AG09309 (cell line): ENCODE measurements at places on chromosomes 4 and X.

GRCh38 chrX:97691901-97692455 is 808.3 kb downstream of the RPA4 start:
- no peak for DNase-seq

DNA sequence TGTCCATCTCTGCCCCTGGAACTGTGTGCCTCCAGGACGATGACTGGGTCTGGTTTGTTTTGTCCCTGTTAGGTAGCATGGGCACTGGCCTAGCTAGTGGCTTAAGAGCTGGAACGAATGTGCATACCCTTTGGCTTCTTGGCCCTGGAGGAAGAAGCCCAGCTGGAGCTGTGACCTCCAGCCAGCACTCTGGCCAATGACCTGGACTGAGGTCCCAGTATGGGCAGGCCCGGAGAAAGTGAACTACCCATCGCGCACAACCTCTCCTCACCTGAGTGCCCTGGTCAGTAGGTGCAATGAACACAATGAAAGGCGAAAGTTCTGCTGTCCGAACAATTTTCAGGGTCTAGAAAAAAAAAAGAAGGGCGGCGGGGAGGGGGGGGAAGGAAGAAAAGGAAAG is 18.3 kb downstream of the DKC1 start:
- DNase-seq, result no peak

DNA sequence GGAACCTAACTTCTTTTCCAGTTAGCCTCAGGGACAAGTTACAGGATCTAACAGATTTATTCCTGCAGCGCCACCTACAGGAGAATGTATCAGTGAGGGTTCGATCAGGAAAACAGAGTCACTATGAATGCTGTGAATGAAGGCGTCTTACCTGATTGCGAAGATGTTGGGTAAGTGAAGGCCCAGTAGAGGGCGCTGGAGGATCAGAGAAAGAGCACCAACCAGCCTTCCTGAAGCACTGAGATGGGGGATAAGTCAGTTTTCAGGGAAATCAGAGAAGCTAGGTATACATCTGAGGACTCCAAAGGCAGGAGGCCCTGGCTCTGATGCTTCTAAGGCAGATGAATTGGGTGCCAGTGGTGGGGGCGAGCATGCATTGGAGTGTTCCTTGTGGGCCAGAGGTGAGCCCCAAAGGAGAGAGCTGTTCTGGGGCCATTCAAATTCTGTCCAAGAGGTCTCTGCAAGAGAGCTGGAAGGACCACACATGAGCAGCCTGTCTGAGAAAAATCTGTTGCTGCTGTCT is 169.9 kb upstream of the AADAT start:
- DNase-seq, result peak; percentile 1

- peak; percentile 18 for DNase-seq
These were observed 92.6 kb upstream of the PPP3CA start for GRCh38 chr4:101439926-101440325.

- DNase-seq, result no peak
These were observed 13.1 kb upstream of the MAGEA4 start for GRCh38 chrX:151899622-151900021.

- DNase-seq, result no peak
These were observed 56.8 kb downstream of the TAPT1 start for GRCh38 chr4:16169490-16169889.

- no peak for DNase-seq
These were observed 17.0 kb upstream of the MOB1B start for GRCh38 chr4:70885174-70885573.

DNA sequence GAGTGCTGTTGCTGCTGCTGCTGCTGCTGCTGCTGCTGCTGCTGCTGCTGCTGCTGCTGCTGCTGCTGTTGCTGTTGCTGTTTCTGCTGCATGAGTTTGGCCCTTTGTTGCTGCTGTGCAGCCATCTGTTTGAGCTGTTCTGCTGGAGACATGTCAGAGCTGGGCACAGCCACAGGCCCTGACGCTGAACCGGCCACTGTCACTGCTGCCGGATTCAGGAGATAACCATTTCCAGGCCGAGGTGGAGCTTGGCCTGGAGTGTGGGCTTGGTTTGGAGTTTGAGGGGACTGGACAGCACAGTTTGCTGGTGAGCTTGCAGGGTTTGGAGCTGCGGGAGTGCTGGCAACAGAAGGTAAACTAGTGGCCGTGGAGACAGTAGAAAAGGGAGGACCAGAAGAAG is 224.3 kb downstream of the MGST2 start:
- no peak for DNase-seq

DNA sequence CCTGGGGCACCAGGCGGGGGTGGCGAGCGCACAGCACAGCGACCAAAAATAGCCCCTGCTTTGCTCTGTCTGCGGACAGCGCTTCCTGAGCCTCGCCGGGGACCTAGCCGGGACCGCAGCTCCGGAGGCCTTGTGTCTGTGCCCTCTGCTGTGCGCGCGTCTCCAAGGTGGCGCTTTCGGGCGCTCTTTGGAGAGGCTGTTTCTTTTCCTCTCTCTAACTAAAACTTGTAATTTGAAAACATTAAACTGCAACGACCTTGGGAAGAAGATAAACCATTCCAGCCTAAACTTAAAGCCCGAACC is 3.4 kb downstream of the ARX start:
- DNase-seq, result no peak

DNA sequence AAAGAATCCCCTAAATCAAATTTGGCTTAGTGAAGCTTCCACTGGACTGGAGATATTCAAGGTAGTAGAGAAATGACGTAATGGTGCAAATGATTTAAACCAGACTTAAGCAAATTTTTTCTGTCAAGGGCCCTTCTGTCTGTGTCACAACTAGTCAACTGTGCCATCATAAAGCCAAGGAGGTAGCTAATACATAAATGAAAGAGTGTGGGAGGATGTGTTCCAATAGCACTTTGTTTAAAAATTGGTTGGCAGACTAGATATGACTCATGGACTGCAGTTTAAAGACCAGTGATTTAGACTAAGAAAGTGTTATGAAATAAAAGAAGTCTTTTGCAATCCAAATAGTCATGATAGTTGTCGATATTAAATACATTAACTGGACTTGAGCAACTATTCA is 24.3 kb upstream of the TEX13C start:
- DNase-seq, result no peak

- DNase-seq, result no peak
These were observed 5.4 kb upstream of the ADH4 start for GRCh38 chr4:99149426-99150019.

- DNase-seq, result no peak
These were observed 62.8 kb upstream of the DIAPH2 start for GRCh38 chrX:96621811-96622210.

GRCh38 chrX:130051176-130051845 is 59.0 kb downstream of the ELF4 start:
- no peak for DNase-seq

DNA sequence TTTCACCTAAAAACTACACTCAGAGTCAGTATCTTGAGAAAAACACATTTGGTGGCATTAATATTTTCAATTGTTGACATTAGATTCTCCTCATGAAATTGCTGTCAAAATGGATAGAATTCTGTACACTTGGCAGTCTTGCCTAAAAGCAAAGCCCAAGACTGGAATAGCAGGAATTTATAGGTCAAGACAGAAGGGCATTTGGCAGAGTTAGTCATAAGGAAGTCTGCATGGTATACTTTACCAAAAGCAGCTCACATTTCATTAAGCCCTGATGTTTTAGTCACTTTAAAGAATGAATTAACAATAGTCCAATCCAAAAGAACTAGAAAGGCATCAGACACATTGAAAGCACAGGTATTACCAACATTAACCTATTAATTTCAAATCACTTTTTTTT is 7.1 kb downstream of the CCDC160 start:
- no peak for DNase-seq

DNA sequence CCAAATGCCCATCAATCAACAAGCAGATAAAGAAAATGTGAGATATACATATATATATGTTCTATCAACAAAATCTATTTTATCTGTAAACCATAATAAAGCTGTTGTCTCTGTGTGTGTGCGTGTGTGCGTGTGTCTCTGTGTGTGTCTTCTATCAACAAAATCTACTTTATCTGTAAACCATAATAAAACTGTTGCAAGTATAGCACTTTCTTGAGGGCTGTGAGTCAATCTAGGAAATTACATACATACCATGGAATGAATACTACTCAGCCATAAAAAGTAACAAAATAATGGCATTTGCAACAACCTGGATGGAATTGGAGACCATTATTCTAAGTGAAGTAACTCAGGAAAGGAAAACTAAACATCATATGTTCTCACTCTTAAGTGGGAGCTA is 12.5 kb upstream of the PLK4 start:
- no peak for DNase-seq

DNA sequence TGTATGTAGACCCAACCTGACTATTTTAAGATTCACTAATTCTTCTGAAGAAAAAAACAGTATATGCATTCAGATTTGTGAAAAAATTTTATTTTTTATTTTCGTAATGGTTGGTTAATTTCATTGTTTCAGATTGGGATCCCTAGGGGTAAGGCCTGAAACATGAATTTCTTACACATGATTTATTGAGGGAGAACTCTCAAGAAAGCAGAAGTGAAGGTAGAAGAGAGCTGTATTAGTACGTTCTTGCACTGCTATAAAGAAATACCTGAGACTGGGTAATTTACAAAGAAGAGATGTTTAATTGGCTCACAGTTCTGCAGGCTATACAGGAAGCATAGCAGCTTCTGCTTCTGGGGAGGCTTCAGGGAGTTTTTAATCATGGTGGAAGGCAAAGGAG is 611.9 kb upstream of the TECRL start:
- DNase-seq, result no peak

DNA sequence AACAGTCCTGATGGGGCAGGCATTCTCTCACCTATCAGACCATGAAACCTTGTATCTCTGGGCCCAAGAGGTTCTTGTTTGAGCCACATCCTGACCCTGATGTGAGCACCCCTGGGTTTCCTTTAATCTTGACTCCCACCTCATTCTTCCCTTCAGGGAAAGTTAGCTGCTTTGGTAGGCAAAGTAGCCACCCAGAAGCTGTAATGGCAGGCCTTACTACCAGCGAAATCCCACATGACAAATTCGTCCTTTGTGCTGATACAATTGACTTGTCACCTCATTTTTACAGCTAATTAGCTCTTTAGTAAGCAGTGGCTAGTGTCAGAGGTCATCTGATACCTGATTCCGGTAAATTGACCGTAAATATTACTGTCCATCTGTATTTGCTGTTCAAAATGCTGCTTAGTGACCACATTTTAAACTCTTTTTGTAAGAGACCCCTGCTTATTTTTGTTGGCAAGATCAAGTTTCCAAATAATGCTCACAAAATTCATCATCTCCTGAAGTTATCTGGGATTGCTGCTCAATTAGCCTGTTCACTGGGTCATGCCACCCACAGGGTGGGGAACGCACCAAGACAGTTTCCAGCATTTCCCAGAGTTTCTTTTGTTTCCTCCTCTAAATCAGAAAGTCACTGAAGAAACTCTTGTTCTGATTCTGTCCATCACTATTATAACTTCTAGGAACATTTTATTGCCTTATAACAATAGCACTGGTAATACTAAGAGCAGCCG is 329.7 kb downstream of the GPAT3 start:
- DNase-seq, result no peak

GRCh38 chrX:109760922-109761250 is 27.8 kb upstream of the ACSL4 start:
- DNase-seq, result no peak

DNA sequence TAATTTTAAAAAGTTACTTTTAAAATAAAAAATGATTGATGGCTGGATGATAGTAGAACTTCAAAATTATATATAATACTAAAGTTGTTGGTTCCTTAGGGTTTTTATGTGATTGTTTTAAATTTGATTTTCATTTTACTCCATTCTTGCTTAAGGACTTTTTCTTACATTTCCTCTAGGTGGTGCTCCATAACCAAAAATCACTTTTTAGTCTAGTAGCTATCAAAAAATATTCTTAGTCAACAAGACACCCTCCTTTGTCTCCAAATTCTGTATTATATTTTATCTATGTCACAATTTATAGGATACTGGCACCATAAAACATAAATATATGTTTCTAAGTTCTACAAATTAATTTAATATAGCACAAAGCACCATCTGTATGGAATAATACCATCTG is 67.2 kb upstream of the BRWD3 start:
- peak; percentile 16 for DNase-seq

- DNase-seq, result no peak
These were observed 166.5 kb downstream of the CPEB2 start for GRCh38 chr4:15168759-15169158.

GRCh38 chr4:156109943-156110900 is 156.6 kb upstream of the CTSO start:
- DNase-seq, result no peak

DNA sequence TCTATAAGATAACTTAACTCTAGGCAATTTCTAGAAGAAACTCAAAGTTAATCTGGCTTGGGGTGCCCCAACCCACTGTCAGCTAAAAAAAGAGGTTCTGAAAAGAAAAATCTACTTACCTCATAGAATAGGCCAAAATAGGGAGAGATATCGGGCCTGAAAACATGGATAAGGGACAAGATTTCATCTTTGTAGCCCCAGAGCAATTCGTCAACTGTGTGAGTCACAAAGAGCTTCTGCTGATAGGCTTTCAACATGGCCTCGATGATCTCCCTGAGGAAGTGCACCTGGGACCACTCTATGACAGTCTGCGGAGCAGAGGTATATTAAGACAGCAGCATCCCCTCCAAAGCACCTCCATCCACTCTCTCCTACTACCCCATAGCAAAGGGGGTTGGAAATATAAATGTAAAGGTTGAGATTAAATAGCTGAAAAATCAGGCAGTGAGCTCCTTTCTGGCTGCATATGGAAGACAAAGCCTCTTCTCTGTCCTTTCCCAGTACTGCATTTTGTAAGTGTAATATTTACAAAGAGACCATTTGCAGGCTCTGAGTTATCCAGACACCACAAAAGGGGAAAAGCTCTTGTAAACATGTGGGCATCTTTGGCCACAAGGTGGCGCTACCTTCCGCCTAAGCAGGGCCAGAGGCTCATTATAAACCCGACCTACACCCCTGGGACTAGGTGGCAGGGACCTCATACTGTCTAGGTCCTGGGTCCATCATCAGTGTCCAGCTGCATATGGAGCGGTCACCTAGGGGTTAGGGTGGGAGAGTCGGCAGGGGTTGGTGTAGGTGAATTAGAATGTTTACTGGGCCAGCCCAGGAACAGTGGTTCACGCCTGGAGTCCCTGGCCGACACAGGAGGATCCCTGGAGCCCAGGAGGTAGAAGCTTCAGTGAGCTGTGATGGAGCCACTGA is 31.5 kb upstream of the NUP54 start:
- peak; percentile 41 for DNase-seq

- no peak for DNase-seq
These were observed 47.9 kb downstream of the MAD2L1 start for GRCh38 chr4:120018786-120019185.

- DNase-seq, result no peak
These were observed 61.8 kb downstream of the CAMK2D start for GRCh38 chr4:113699772-113700171.

DNA sequence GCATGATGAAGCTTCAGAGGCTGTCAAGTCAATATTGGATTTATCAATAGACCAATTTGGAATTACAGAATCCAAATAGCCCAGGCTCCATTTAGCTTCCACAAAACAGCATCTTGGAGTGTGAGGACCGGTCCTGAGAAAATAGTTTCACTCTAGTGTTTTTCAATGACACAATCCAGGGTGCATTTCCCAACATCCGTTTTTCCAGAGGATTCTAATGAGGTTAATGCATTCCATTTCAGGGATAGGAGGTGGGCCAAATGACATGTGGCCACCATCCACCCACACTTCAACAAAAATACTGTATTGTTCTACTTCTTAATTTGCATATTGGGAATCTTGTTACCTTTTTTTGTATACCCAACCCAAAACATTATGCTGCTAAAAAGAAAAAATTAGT is 229.8 kb upstream of the LDB2 start:
- DNase-seq, result peak; percentile 16
